ENCODE measurements at places on chromosomes 12 and 14.

GRCh38 chr12:56103066-56103711, 1.2 kb upstream of the PA2G4 start:
- DNase-seq, result no peak

DNA sequence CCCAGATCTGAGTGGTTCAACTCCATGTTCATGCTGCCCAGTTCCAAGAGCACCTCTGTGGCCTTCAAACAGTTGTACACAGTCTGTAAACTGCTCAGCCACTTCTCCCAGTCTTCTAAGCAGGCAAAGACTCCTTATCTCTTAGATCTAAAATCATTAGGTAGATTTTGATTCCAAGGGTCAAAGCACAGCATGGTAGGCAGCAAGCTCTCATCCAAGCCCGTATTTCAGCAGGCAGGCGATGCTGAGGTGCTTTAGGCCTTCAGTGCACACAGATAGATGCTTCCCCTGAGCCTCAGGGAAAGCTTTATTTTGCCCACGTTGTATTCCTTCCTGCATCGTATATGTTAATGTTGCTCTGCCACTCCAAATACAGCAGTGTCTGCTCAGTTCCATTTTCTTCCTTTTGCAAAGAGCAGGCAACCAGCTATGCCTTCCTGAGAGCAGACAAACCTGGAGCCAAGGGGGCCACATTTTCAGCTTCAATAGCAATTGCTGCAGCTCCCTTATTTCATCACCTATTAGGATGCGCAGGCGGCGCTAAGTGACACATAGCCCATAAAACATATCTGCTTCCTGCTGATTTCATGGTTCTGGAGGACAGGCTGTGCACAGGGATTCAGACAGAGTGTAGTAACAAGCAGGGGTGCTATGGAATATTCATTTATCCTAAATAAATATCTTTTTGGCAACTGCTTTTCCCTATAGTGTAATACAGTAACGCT, 67.5 kb downstream of the ETV6 start:
- no peak for DNase-seq

DNA sequence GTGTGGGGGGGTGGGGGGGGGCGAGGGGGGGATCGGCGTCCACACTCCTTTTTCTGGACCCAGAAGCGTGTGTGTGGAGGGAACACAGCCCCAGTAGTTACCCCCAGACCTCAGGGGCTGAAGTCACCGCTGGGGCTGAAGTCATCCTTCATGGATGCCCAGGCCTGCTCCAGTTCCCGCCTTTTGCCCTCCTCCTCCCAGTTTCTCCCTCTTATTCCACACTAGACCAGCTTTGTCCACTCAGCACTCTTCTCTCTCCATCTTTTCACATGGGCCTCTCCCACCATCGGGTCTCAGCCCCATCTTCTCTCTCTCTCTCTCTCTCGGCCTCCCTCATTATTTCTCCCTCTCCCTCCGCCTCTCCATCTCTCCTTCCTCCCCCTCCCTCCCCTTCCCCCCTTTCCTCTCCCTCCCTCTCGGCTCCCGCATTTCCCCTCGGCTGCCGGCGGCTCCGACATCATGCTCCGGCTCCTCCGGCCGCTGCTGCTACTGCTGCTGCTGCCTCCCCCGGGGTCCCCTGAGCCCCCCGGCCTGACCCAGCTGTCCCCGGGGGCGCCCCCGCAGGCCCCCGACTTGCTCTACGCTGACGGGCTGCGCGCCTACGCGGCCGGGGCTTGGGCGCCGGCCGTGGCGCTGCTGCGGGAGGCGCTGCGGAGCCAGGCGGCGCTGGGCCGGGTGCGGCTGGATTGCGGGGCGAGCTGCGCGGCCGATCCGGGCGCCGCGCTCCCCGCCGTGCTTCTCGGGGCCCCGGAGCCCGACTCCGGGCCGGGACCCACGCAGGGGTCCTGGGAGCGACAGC, at the start of gene P3H3:
TSS of gene P3H3 (plus strand) at position 426 of the 799 bp plus-strand sequence. CDS start at position 460, 34 bp downstream.
- DNase-seq, result peak; percentile 35

DNA sequence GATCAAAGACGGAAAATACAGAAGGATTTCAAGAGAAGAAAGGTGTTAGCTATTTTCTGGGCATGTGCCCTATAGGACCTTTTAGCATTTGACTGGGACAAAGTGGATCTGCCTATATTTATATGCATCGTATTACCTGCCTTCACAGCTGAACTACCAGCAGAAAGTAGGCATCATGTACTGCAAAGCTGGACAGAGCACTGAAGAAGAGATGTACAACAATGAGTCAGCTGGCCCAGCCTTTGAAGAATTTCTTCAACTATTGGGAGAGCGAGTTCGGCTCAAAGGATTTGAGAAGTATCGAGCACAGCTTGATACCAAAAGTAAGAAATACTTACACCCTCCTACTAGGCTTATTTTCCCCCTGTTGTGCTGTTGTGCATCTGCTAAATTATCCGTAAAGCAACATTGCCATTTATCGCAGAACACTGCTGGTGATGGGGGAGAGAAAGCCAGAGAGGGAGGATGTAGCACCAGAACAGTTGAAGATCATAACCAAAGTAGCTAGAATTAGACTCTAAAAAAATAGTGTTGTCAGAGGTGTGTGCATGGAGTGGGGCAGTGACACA, 282.0 kb upstream of the RGS6 start:
- no peak for DNase-seq

- no peak for DNase-seq
Observed at GRCh38 chr14:52080158-52080800, 11.4 kb upstream of the NID2 start.

GRCh38 chr12:68180792-68181744, 21.5 kb upstream of the IFNG start:
- no peak for DNase-seq

DNA sequence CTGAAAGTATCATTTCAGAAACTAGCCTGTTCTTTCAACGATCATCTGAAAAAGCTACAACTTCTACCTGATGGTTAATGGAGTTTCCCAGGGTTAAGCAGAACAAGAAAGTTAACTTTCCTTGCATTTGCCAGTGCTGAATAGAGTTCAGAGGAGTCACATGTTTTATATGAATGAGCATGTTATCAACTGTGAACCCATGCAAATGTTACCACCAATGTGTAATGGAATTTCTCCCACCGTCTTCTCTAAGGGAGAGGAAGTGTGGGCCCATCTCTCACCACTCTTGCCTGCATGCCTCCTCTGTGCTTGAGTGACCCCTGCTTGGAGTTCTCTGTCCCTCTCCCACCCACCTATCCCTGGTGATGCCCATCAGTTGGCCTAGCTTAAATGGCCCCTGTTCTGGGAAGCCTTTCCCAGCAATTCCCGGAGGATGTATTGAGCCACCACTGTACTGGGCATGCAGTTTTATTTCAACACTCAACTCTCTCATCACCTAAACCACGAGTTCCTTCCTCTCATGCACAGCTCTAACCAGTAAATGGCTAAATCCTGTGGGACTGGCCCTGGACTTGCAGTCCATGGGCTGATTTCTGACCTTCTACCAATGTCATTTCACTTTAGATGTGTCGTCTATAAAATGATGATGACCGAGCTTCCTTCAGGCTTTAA, 159.8 kb downstream of the RPAP3 start:
- DNase-seq, result no peak

- DNase-seq, result no peak
Observed at GRCh38 chr12:71159264-71159663, 1.5 kb upstream of the TSPAN8 start.

DNA sequence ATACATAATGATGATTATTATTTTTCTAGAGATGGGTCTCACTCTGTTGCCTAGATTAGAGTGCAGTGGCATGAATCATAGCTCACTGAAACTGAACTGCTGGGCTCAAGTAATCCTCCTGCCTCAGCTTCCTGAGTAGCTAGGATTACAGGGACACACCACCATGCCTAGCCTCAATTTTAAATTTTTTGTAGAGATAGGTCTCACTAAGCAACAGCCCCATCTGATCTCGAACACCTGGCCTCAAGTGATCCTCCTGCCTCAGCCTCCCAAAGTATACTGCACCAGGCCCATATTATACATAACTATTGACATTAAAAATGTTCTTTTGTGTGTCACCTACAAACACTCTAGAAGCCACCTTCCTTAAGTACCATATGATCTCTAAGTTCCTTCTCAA, 3.4 kb downstream of the TXNRD1 start:
- no peak for DNase-seq

DNA sequence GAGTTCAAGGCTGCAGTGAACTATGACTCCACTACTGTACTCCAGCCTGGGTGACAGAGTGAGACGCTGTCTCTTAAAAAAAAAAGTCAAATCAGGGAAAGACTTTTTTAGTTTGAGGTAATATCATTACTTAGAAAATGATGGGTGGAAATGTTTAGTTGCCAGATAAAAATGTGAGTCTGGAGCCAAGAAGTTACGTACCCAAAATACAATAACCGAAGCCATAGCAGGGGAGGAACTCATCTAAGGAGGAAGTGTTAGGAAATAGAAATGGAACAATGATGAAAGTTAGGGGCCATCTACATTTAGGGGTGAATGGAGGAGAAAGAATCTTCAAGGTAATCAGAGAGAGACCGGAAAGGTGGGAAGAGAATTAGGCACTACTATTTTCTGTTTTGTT, 98.8 kb downstream of the DACT1 start:
- no peak for DNase-seq

DNA sequence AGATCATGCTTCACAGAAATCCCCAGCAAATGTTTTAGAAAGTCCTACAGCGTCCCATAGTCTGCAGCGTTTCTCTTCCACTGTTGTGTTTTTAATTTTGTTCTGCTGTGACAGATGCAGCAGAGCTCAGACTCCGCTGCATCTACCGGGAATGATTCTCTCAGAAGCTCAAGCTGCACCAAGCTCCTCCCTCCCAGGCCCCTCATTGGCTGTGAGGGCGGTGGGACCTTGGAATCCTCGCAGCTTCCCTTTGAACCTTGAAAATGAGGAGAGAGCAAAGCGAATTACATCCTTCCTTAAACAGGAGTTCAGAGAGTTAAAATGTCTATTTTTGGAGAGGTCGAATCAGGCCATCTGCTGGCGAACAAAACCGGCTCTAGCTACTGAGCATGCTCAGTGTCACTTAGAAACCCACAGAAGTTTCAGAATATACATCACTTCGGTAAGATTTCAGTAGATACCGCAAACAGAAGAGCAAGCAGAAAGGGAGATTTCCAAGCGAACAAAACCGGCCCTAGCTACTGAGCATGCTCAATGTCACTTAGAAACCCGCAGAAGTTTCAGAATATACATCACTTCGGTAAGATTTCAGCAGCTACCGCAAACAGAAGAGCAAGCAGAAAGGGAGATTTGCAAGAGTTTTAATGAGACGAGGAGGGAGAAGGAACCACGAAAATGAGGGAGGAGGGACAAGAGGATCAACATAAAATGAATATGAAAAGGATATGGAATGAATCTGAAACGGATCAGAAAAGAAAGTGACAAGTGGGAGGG, at the start of gene ABCD2:
TSS of gene ABCD2 (minus strand) at position 144 of the 774 bp plus-strand sequence. CDS start 188 bp downstream, outside the sequence.
- DNase-seq, result peak; percentile 64

GRCh38 chr12:32115404-32116104, 8.9 kb downstream of the BICD1 start:
- DNase-seq, result no peak
